ENCODE measurements at places on chromosomes 2 and 18.

- DNase-seq, result no peak
Measured at GRCh38 chr2:54103454-54104314, 11.7 kb upstream of the ACYP2 start.

DNA sequence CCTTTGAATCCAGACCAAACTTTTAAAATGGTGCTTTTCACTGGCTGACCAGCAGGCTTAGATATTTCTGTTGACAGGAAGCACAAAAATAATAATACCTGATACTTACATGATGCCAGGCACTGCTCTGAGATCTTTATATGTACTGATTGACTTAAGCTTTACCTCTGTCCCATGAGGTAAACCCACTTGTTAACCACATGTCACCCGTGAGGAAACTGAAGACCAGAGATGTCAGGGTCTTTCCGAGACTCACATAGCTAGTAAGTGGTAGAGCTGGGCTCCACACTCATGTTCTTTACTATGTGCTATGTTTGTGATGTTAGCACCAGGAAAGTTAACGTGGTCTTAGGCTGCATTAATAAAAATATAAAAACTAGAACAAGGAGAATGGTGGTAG, 297.7 kb downstream of the PLCL1 start:
- no peak for DNase-seq

GRCh38 chr18:74951165-74951760, 257.7 kb downstream of the PTGR3 start:
- no peak for DNase-seq

DNA sequence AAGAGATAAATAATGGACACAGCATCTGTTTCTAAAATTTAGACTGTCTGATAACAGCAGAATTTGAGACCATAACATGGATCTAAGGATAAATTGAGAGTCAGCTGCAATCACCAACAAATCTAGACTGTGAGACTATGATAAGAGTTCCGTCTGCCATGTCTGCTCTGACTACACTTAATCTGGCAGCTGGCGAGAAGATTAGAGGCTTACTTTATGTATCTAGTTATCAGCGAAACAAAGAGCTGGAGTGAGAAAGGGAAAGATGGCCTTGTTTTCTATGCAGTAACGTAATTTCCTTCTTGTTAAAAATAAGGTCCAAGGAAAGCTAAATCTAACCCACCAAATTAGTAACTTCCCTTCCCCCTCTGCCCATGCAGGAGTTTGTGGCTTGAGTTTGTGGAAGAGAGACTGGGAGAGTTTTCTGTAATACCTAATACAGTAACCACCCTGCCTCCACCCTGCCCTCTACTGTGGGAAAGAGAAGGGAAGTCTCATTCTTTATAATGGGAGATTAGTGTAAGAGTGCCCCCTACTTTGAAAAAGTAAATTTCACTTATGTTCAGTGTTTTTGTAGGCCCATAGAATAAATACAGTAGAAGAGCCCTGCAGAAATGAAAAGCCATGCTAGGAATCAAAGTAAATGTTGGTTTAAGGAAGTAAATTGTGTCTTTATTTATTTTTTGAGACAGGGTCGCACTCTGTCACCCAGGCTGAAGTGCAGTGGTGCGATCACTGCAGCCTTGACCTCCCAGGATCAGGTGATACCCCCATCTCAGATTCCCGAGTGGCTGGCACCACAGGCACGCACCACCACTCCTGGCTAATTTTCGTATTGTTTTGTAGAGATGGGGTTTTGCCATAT, 27.5 kb downstream of the EML4 start:
- peak; percentile 15 for DNase-seq

GRCh38 chr2:157228946-157229345, 28.6 kb upstream of the GALNT5 start:
- DNase-seq, result no peak

- DNase-seq, result no peak
Measured at GRCh38 chr2:7077660-7078267, 160.6 kb downstream of the RNF144A start.

- no peak for DNase-seq
Measured at GRCh38 chr2:40434731-40435271, 17.1 kb downstream of the SLC8A1 start.

All from T-helper 9 cell (primary cell).